ENCODE measurements at places on chromosomes 13 and 19.

GRCh38 chr19:29187676-29188075 is 25.3 kb downstream of the UQCRFS1 start:
- DNase-seq, result no peak

DNA sequence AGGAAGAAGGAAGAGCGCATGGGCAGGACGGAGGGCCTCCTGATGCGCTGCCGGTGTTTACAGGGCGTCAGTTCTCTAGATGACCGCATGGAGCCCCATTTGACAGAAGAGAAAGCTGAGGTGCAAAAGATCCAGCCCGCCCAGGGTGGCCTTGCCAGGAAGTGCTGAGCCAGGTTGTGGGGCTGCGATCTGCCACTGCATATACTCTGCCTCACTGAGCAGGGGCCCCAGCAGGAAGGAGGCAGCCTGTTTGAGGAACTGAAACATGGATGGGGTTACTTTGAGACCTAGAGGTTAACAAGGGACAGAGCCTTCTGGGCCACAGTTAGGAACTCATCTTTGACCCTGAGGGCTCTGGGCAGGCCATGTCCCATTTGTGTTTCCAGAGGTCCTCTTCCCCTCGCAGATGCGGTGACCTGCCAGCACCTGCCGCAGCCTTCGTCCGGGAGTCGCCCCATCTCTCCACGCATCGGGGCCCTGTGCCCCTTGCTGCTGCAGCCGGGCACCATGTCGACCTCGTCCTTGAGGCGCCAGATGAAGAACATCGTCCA is 3.2 kb downstream of the EPN1 start:
- no peak for DNase-seq

- DNase-seq, result no peak
Observed at GRCh38 chr13:45700971-45701900, 884 bp upstream of the CBY2 start.

- no peak for DNase-seq
Observed at GRCh38 chr13:32859707-32860292, 156.4 kb upstream of the KL start.

- DNase-seq, result no peak
Observed at GRCh38 chr13:114005206-114005724, 31.4 kb upstream of the C13orf46 start.

- no peak for DNase-seq
Observed at GRCh38 chr13:77760893-77761292, 63.4 kb downstream of the SLAIN1 start.

DNA sequence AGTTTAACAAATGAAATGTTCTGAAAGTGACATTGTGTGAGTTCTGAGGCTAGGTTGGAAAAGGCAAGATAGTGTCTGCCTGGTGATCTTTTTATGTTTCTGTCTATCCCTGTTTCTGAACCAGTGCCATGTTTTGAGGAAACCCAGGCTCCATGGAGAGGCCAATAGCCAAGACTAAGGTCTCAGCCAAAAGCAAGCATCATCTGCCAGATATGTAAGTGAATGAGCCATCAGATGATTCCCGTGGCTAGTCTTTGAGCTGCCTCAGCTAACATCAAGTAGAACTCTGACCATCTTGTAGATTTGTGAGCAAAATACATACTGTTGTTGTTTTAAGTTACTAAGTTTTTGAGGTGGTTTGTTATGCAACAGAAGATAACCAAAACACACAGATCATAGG is 19.6 kb upstream of the CCNA1 start:
- no peak for DNase-seq

- peak; percentile 73 for DNase-seq
Observed at GRCh38 chr13:26061947-26062346, 10.1 kb upstream of the SHISA2 start.

DNA sequence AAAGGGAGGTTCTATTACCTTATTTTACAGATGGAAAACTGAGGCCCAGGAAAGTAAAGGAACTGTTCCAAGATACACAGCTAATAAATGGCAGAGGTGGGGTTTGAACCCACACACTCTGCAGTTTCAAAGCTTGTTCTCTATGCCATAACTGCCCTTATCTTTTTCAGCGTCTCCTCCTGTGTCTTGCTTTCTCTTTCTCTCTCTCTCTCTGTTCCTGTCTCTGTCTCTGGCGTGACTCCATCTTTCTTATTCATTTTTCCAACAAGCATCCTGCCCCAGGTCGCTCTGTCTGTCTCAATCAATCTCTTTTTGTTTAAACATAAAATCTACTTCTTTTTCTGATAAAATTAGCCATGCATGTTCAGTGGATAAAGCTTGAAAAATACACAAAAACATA is 3.2 kb upstream of the IFNL4 start:
- DNase-seq, result no peak

GRCh38 chr19:35123573-35123972 is 8.0 kb downstream of the FXYD3 start:
- no peak for DNase-seq

DNA sequence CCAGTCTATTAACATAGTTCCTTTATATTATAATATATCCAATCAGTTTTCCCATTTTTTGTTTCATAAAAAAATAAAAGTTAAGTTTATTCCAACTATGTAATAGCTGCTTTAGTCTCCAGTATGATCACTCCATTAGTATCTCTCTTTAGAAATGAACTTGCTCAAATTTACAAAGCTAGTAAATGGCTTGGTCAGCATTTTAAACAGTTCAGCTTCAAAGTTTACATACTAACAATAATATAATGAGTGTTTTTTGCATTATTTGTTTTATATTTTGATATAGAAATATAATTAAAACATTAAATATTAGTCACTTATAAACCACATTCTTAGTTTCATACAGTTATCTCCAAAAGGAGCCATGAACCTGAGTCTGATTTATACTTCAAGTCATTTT is 1073.8 kb downstream of the SLITRK5 start:
- no peak for DNase-seq
